ENCODE measurements at places on chromosomes 7 and 10. TPM values are rescaled to one million over a fixed set of nuclear protein-coding genes. Genes with fewer than 3 reads are reported as not detected.

GRCh38 chr7:84196084-84196503, 1.5 kb upstream of the SEMA3A start:
- H3K4me1 ChIP-seq = peaks cover 37% of the 10 kb centered on the region
- H3K36me3 ChIP-seq = no peaks in the 10 kb centered on the region
- DNase-seq = no peak
- H3K27me3 ChIP-seq = peaks cover 16% of the 10 kb centered on the region
- peak overlapping the region; percentile 58 for H3K4me3 ChIP-seq
- H3K27ac ChIP-seq = no peak overlapping the region

GRCh38 chr10:132001238-132001972, 19.7 kb upstream of the BNIP3 start:
- peaks cover 6% of the 10 kb centered on the region for H3K4me1 ChIP-seq
- no peaks in the 10 kb centered on the region for H3K27me3 ChIP-seq
- no peak overlapping the region for H3K27ac ChIP-seq
- H3K36me3 ChIP-seq = no peaks in the 10 kb centered on the region

Gene SP8
- total RNA-seq = not detected

Gene EBF3
- total RNA-seq = not detected

GRCh38 chr7:45923818-45924217, 2.7 kb upstream of the IGFBP3 start:
- no peaks in the 10 kb centered on the region for H3K36me3 ChIP-seq
- H3K4me1 ChIP-seq = peaks cover 28% of the 10 kb centered on the region
- DNase-seq = no peak
- peaks cover 38% of the 10 kb centered on the region for H3K27me3 ChIP-seq
- no peak overlapping the region for H3K27ac ChIP-seq

Measured in activated T-cell treated with anti-CD3 and anti-CD28 coated beads, Interleukin-2, amount 50 U/mL, for 72 hours (primary cell).